NCI-H82 (cell line): ENCODE measurements at places on chromosomes 12 and 14.
A peak's percentile ranks its signal among the peaks of the same experiment; 100 is the strongest.

- no peak for DNase-seq
These were observed 41.6 kb upstream of the RIC8B start for GRCh38 chr12:106732890-106733289.

GRCh38 chr12:120598674-120599463 lies 17.7 kb upstream of the POP5 start:
- DNase-seq: no peak

DNA sequence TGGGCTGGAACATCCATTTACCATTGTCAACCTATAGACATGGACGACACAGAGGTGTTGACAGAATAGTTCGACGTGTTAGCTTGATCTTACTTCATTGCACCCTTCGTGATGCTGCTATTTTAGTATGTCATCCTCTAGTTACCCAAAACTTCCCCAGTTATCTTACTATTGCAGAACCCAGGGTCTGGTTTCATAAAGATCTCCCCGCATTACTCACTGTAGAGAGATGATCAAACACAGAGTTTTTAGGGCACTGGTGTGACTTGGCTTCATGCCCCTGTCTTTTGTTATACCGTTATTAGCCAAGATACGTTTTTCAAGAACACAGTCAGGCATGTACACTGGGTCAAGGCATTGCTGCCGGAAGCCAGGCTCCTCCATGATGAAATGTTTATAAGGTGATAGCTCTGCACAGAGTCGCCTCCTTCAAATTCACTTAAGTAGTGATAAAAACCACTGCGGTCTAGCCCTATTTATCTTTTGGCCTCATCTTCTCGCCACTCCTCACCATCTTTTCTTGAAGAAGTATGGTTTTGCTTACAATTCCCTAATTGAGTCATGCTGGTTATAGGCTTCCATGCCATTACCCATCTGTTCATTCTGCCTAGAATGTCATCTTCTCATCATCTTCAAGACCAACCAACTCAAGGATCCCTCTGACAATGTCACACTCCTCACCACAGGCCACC lies 1127.9 kb downstream of the VRK1 start:
- no peak for DNase-seq

DNA sequence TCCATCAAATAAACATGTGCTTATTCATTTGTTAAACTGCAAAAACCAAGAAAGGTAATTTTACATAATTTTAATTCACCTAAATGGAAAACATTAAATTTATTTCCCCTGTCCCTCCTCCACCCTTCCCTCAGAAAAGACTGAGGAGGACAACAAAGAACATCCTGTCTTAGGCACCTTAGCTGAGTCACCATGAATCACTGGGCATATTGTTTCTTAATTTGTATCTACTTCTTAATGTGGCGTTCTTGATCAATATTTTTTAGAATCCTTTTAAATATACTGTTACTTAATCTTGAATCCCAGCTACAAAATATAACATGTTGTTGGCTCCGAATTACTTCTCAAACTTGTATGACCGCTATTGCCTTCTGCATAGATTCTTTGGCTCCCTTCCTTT lies 23.5 kb downstream of the SIX6 start:
- no peak for DNase-seq

GRCh38 chr12:122081697-122082221 lies 3.2 kb downstream of the MLXIP start:
- no peak for DNase-seq

- peak; percentile 95 for DNase-seq
These were observed 59.5 kb downstream of the EMP1 start for GRCh38 chr12:13255792-13256691.
